ENCODE measurements at places on chromosomes 1 and 21.

GRCh38 chr1:33001282-33001681 lies 35.4 kb downstream of the AK2 start:
- DNase-seq, result no peak

DNA sequence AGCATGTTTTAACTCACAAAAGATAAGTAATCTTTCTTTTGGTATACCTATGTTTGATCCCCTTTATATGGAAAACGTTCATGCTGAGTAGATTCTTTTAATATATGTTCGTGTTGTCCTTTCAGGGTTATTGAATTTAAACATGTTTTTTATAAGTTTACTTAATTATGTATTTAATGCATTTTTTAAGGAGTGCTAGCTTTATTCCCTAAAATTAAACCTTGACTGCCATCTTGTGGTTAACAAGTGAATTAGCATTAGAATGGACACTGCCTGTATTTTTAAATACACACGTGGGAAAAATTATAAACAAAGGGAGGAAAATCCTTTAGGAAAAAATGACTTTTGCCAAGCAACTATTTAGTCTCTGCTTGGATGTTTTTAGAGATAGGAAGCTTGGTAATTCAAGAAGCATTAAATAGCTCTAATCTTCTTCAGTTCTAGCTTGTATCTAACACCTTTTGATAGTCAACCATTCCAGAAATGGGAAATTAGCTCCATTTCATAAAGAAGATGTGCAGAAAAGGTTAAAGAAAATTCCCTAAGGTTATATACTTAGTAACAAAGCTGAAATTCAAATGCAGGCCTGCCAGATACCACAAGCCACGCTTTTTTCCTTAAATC lies 43.0 kb downstream of the UBE2U start:
- DNase-seq, result no peak

- DNase-seq, result no peak
Observed at GRCh38 chr1:94239051-94239450, 1.7 kb upstream of the ARHGAP29 start.

GRCh38 chr1:206582971-206583706 lies 29.1 kb downstream of the EIF2D start:
- DNase-seq, result no peak

GRCh38 chr1:179287946-179288345 lies 5.7 kb upstream of the SOAT1 start:
- DNase-seq, result no peak

- DNase-seq, result no peak
Observed at GRCh38 chr1:83593073-83593472, 405.9 kb downstream of the TTLL7 start.

DNA sequence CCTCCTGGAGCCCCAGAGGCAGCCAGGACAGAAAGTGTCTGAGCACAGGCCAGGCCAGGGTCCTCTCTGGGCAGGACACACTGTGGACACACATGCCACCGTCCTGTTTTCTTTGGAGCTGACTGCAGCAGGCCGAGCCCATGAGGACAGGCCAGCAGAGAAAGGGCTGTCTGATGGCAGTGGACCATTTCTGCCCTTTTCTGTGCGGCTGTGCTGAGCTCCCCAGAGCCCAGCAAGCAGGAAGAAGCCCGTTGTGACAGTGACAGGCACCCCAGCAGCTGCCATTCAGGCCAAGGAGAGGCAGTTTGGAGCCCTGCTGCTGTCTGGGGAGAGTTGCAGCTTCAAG lies 115.8 kb upstream of the ARHGEF16 start:
- no peak for DNase-seq
